ENCODE measurements at places on chromosomes 2 and 18.
A peak's percentile ranks its signal among the peaks of the same experiment; 100 is the strongest.

DNA sequence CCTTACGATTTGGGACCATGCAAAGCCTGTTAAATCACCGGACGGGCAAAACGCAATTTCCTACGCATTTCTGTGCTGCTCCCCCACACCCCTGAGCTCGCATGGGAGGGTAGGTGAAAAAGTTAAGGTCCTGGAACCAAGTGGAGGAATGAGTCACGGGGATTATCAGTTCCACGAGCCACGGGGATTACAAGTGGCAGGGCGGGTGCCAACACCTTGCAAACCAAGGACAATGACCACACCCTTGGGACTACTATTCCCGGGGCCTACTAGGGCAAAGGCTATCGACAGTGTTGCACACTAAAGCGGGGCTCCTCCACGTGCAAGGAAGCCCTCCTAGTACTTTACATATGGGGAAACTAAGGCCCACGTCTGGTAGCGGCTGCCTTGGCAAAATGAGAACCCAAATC is 447 bp downstream of the RETSAT start:
- H3K4me1 ChIP-seq, result peaks cover 43% of the 10 kb centered on the region
- H3K4me3 ChIP-seq, result peak overlapping the region; percentile 99
- peak overlapping the region; percentile 93 for H3K27ac ChIP-seq
- no peaks in the 10 kb centered on the region for H3K27me3 ChIP-seq
- no peak for DNase-seq

- no peaks in the 10 kb centered on the region for H3K4me1 ChIP-seq
- H3K36me3 ChIP-seq, result no peaks in the 10 kb centered on the region
- DNase-seq, result no peak
- H3K4me3 ChIP-seq, result no peak overlapping the region
- H3K27me3 ChIP-seq, result no peaks in the 10 kb centered on the region
- no peak overlapping the region for H3K27ac ChIP-seq
These were observed 416.8 kb downstream of the LRATD1 start for GRCh38 chr2:15049096-15049993.

DNA sequence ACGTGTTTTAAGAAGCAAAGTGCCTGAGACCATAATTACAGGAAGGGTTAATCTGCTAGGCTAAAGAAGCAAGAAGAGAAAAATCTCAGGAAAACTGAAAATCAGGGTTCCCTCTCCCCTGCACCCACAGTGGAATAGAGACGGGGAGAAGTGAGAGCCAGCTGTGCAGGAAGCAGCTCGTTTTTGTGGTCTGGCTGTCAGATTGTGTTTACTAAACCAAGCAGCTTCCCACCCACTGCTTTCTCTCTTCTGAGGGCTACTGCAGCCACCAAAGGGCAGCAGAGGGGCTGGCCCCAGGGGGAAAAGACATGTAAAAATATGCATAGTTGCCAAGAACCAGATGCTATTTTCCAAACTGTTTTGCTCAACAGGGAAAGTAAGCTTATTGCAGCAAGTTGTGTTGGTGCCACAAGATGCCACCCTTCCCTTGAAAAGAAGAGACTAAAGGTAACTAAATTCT is 72.6 kb upstream of the THUMPD2 start:
- no peak overlapping the region for H3K27ac ChIP-seq
- H3K36me3 ChIP-seq, result no peaks in the 10 kb centered on the region
- DNase-seq, result no peak
- peaks cover 19% of the 10 kb centered on the region for H3K27me3 ChIP-seq

DNA sequence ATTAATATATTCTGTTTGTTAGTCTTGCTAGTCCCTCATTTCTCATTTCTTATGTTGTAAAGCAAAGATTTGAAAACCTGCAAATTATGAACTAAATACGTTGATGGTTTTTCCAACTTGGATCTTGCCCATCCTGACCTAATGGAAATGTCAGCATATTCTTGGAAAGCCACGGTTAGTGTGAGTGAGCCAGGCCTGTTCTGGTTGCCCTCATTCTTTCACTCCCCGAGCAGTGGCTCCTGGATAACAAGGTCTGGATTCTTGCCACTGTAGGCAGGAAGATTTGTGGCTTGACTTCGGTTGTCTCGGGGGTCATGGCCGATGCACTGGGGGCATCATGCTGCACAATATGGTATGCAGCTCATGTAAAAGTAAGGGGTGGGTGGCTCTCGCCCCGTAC is 359.1 kb downstream of the MEIS1 start:
- no peaks in the 10 kb centered on the region for H3K36me3 ChIP-seq
- no peaks in the 10 kb centered on the region for H3K4me1 ChIP-seq
- H3K27ac ChIP-seq, result no peak overlapping the region
- no peaks in the 10 kb centered on the region for H3K27me3 ChIP-seq

DNA sequence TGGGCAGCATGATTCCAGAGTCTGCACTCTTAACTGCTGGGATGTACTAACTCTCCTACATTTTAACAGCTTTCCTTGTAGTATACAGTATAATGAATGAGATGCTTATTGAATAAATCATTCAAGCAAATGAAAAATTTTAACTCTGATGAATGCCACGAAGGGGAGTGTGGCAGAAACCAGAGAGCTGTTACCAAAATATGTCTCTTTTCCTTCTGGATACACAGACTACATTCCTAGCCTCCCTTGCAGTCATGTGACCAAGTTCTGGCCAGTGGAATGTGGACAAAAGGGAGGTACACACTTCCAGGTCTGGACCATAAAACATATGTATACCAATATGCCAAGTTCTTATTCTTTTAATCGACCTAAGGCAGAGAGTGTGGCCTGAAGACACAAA is 1.7 kb upstream of the EML4 start:
- peaks cover 16% of the 10 kb centered on the region for H3K27me3 ChIP-seq
- H3K4me1 ChIP-seq, result peaks cover 12% of the 10 kb centered on the region
- H3K36me3 ChIP-seq, result no peaks in the 10 kb centered on the region
- H3K27ac ChIP-seq, result no peak overlapping the region
- H3K4me3 ChIP-seq, result no peak overlapping the region

DNA sequence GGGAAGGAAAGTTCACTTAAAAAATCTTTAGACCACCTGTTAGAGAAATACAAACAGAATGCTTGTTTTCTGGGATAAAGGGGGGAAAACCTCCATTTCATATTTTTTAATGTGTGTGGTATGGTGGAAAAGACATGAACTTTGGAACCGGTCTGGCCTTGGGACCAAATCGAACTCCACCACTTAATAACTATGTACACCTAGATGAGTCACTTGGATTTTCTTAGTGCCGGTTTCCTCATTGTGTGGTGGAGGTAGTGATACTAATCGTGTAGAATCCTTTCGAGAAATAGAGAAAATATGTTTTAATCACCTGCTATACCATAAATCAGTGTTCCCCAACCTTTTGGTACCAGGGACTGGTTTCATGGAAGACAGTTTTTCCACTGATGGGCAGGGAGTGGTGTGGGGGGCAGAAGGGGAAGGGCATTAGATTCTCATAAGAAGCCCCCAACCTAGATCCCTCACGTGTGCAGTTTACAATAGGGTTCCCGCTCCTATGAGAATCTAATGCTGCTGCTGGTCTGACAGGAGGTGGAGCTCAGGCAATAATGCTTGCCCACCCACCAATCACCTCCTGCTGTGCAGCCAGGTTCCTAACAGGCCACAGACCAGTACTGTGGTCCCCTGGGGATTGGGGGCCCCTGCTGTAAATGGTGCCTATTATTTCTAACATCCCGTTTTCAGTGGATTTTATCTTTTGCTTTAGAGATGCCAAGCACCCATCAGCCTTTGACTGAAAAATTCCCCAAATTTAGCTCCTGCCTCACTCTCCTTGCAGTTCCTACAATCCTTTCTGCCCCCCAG is 308.8 kb downstream of the PRKCE start:
- peaks cover 10% of the 10 kb centered on the region for H3K4me1 ChIP-seq
- peaks cover 3% of the 10 kb centered on the region for H3K27me3 ChIP-seq
- no peaks in the 10 kb centered on the region for H3K36me3 ChIP-seq
- no peak for DNase-seq
- no peak overlapping the region for H3K4me3 ChIP-seq
- H3K27ac ChIP-seq, result no peak overlapping the region

DNA sequence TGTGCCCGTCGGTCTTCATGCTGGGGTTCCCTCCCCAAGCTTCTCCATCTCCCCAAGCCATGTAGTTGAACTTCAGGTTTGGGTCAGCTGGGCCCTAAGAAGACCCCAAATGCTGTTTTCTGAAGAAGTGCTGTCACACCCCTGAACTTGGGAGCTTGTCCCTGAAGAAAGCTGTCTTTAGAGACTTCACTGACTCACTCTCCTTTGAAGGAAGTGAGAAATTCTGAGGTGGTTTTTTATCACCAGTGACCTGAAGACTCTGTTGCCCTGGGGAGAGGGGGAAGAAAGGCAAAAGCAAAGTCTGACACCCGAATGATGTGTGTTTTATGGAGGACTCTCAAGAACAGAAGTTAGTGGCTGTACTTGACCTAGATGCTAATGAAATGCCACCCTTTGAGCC is 83.6 kb upstream of the BCL2L11 start:
- H3K4me1 ChIP-seq, result no peaks in the 10 kb centered on the region
- no peak for DNase-seq
- no peak overlapping the region for H3K27ac ChIP-seq
- H3K36me3 ChIP-seq, result no peaks in the 10 kb centered on the region
- peaks cover 60% of the 10 kb centered on the region for H3K27me3 ChIP-seq

- DNase-seq, result no peak
- no peaks in the 10 kb centered on the region for H3K4me1 ChIP-seq
- no peaks in the 10 kb centered on the region for H3K27me3 ChIP-seq
- no peak overlapping the region for H3K4me3 ChIP-seq
- no peak overlapping the region for H3K27ac ChIP-seq
- H3K36me3 ChIP-seq, result no peaks in the 10 kb centered on the region
These were observed 287.6 kb downstream of the CPS1 start for GRCh38 chr2:210844016-210844415.

GRCh38 chr2:96167407-96168013 is 22.3 kb upstream of the DUSP2 start:
- no peak overlapping the region for H3K4me3 ChIP-seq
- no peaks in the 10 kb centered on the region for H3K27me3 ChIP-seq
- H3K36me3 ChIP-seq, result no peaks in the 10 kb centered on the region
- no peak overlapping the region for H3K27ac ChIP-seq
- H3K4me1 ChIP-seq, result peaks cover 31% of the 10 kb centered on the region

DNA sequence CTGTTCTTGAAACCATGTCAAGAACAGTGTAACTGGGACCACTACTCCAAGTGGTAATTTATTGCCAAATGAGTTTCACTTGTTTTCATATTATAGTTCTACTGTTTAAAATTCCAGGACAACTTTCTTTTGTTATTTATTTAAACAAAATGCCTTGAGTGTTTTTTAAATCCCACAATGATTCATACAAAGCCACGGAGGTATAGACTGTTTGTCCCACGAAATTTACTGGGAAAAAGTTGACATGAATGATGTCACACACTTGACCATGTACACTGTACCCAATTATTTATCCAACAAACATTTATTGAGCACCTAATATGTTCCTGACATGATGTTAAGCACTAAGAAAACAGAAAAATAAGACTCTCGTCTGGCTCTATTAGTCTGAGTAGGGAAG is 243.9 kb upstream of the SIX2 start:
- no peak overlapping the region for H3K4me3 ChIP-seq
- H3K36me3 ChIP-seq, result no peaks in the 10 kb centered on the region
- H3K27ac ChIP-seq, result no peak overlapping the region
- no peak for DNase-seq

DNA sequence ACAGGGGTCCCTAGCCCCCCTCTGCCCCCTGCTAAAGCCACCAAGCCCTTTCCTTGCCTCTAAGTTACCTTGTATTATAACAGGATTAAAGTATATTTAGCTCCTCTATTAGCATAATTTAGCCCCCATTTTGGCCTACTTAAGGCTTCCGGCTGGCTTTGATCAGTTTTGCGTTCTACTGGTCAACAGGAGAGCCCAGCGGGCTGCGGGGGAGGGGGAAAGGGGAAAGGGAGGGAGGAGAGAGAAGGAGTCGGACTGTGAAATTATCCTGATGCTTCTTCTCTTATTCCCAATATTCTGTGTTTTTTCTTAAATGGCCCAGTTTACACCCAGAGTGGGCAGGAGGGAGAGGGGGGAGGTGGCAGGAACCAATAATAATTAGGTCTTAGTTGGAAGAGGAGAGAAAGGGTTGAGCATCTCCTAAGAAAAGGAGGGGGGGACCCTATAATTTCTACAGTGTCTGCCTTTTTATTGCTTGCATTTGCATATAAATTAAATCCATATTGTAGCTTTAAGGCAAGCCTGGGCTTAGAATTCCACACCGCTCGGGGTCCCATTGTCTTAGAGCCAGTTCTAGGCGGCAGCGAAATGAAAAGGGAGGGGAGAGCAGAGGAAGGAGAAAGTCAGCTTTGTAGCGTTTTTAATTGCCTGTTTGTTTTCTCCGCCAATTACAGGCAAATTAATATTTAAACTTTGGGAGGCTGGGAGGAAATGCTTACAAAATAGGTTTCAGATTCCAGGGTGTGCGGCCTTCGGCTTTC is 39.6 kb downstream of the EN1 start:
- no peak overlapping the region for H3K27ac ChIP-seq
- H3K36me3 ChIP-seq, result no peaks in the 10 kb centered on the region
- no peak overlapping the region for H3K4me3 ChIP-seq
- H3K4me1 ChIP-seq, result no peaks in the 10 kb centered on the region

DNA sequence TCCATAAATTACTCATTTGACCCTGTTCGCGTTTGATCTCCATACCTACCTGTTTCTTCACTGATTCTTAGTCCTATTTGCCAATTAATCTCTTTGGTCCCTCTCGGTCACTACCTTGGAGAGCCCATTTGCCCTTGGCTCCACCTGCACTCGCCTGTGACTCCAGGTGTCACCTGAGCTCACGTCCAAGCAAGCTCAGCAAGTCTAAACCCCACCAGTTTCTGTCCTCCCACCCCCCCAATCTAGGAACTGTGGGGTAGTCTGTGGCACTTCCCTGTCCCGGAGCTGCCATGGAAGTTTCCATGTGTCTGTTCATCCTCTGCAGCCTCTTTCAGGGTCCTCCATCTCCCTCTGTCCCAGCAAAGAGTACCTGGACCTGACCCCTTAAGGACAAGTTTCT is 68.1 kb upstream of the BCL2L11 start:
- no peak for DNase-seq
- H3K4me1 ChIP-seq, result peaks cover 14% of the 10 kb centered on the region
- H3K27ac ChIP-seq, result no peak overlapping the region
- H3K4me3 ChIP-seq, result no peak overlapping the region
- peaks cover 62% of the 10 kb centered on the region for H3K27me3 ChIP-seq

Measured in activated CD4-positive, alpha-beta memory T cell treated with anti-CD3 and anti-CD28 coated beads, Interleukin-2, amount 10 ng/mL, durations not matched to agents 7 days and 5 days (primary cell).